ENCODE measurements at places on chromosomes 1 and 21. TPM values are rescaled to one million over a fixed set of nuclear protein-coding genes. Genes with fewer than 3 reads are reported as not detected.

Gene SLC5A9
- total RNA-seq = 1.0 TPM

DNA sequence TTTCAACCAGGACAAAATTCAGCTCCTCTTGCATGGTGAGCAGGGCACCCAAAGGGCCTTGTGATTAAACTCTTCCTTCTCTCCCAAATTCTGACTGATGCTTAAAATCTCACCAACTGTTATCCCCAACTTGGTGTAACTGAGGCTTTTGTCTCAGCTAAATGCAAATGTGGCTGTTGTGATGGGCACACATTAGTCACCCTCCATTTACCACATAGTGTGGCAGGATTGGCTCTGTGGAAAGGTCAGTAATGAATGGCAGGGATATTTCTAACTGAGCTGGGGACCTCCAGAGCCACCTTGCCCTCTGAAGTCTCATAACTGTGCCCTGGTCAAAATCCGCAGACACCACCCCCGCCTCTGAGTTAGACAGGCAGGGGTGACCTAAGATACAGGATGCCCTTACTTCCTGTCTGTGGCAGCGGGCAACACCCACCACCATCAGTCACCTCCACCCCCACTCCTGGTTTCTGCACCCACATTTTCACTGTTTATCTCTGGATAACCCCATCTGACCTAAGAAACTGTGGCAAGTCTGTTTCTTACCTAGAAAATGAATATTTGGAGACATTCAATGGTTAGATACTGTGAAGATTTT lies 25.4 kb upstream of the RGS16 start:
- no peak for DNase-seq

DNA sequence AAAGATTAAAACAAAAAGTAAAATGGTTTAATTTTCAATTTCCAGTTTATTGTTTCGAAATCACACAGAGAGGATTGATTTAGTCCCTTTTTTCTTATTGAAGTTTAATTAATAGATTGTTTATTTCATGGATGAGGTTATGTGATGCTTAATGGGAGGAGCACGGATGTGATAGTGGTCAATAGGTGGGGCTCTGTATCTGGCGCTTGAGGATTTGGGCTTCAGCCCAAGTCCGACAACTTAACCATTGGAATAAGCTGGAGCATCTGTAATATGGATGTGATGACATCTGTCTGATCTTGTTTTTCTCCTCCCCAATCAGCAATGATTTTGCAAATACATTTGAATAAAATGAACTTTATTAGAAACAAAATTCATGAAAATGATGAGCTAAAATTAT lies 169.2 kb downstream of the LYPLAL1 start:
- no peak for DNase-seq

DNA sequence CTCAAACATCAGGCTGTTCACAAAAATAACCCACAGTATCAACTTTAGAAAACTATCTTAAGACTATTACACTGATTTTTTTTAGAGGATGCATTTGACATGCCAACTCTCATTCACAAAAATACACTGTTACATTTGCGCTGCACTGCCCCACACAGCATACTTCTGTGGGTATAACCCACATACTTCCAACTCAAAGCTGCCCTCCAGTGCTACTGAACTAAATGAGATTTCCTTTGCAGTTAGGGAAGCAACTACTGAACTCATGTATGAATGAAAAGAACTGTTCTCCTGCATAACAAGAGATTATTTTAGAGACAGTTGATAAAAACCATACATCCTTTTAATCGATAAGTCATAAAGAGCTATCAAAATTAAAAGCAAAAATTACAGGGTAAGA lies 25.8 kb upstream of the GADD45A start:
- DNase-seq = no peak

DNA sequence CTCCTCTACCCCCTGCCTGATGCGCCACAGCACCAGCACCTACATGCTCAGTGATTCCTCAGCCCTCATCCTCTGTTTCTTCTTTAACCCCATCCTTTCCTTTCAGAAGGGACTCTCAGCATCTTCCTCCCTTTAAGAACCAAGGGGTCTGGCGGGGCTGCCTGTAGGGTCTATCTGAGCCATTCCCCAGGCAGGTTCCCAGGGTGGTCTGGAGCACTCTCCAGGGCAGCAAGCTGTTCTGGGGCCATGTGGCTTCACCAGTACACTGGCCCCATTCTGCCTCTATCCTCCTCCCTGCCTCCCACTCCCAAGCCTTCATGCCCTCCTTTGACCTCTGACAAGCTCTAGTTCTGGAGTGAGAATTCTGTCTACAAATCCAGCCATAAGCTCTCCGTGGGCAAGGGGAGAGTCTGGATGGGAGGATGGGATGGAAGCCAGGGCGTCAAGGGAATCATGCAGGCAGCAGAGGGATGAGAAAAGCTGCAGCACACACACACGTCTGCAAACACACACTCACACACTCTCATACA lies 10.4 kb downstream of the BATF3 start:
- no peak for DNase-seq
